CD4-positive, CD25-positive, alpha-beta regulatory T cell (primary cell): ENCODE measurements at places on chromosomes 5 and 9. TPM values are rescaled to one million over a fixed set of nuclear protein-coding genes. Genes with fewer than 3 reads are reported as not detected.

SLC6A7 gene
- not detected for polyA plus RNA-seq

LCN15 gene
- not detected for polyA plus RNA-seq

BRD9 gene
- polyA plus RNA-seq, result 11.4 TPM

NSG2 gene
- polyA plus RNA-seq, result not detected

MYORG gene
- 0.35 TPM for polyA plus RNA-seq

DNA sequence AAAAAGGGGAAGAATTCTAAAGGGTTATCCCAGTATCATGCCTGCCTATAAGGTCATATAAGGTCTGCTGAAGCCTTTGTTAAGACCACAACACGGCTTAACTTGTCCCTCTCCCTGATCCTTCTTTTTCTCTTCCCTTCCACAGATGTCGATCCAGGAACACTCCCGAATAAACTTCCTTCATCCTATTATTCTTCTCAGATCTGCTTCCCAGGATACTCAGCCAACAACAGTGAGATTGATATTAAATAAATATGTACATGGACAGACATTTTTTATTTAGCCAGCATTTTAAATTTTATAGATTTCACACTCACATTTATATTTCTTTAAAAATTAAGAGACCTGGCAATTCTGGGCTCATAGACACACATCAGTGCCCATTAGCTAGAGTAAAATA lies 44.1 kb downstream of the DPYSL3 start:
- no peaks in the 10 kb centered on the region for H3K36me3 ChIP-seq
- H3K27me3 ChIP-seq, result no peaks in the 10 kb centered on the region
- no peak for DNase-seq
- no peak overlapping the region for H3K27ac ChIP-seq

DNA sequence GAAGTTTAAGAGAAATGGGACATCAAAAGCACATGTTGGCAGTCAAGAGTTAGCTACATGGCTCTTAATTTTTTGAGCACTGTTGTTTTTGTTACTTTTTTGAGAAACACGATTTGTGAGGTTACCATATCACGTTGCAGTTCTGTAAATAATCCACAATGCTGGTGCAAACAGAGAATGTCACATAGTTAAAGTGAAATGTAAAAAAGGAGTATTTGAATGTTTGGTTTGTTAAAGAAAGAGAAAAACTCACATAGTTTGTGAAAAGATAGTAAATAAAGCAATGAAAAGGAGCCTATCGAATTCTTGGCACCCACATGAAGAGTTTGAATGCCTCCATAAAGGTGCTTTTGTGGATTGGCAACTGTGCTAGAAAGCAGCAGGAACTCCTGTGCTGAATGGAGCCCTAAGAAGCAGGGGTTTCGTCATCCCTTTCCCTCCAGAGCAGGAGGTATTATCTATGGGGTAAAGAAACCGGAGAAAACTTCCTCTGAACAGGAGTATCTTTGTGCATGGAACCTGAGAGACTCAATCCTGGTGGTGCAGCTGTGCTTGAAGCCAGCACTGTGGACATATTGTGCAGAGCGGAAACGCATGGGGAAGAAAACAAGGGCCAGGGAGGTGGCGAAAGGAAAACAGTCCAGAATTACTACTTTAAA lies 148.5 kb upstream of the OTULINL start:
- no peaks in the 10 kb centered on the region for H3K36me3 ChIP-seq
- no peaks in the 10 kb centered on the region for H3K4me1 ChIP-seq
- no peak overlapping the region for H3K27ac ChIP-seq
- H3K4me3 ChIP-seq, result no peak overlapping the region

DNA sequence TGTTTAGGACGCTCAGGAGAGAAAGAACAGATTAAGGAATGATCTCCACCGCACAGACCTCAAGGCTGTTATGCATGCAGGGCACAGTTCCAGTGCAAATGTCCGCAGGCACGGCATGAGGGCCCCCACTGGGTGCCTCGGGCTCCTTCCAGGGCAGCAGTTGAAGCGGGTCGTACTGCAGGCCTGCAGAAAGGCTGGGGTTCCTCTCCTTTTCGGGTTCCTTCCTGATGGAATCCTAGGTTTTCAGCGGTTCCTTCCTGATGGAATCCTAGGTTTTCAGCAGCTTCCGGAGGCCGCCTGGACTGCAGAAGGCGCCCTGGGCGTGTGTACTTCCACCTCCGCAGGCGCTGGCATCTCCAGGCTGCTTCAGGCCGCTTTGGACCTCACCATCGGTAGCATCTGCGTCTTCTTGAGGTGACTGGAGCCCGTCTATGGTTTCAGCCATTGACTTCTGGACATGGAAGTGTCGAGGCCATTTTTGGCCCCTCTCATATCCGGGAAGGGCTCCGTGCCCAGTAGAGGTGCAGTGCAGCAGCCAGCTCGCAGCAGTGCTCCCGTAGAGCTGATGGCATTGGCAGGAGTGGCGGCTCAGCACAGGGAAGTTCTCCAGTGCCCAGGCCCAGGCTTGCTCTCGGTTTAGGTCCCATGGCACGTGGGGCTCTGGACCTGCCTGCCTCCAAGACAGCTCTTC lies 5.6 kb upstream of the MGAT4B start:
- no peak overlapping the region for H3K4me3 ChIP-seq
- no peaks in the 10 kb centered on the region for H3K27me3 ChIP-seq
- H3K4me1 ChIP-seq, result peaks cover 13% of the 10 kb centered on the region
- no peak for DNase-seq
- no peak overlapping the region for H3K27ac ChIP-seq

GRCh38 chr5:5181650-5182324 lies 41.7 kb downstream of the ADAMTS16 start:
- H3K36me3 ChIP-seq, result no peaks in the 10 kb centered on the region
- H3K4me3 ChIP-seq, result no peak overlapping the region
- H3K27ac ChIP-seq, result no peak overlapping the region
- no peak for DNase-seq

- H3K4me3 ChIP-seq, result no peak overlapping the region
- H3K27me3 ChIP-seq, result peaks cover 4% of the 10 kb centered on the region
- H3K4me1 ChIP-seq, result no peaks in the 10 kb centered on the region
- H3K27ac ChIP-seq, result no peak overlapping the region
Measured at GRCh38 chr9:6096821-6097220, 81.4 kb upstream of the RANBP6 start.

DNA sequence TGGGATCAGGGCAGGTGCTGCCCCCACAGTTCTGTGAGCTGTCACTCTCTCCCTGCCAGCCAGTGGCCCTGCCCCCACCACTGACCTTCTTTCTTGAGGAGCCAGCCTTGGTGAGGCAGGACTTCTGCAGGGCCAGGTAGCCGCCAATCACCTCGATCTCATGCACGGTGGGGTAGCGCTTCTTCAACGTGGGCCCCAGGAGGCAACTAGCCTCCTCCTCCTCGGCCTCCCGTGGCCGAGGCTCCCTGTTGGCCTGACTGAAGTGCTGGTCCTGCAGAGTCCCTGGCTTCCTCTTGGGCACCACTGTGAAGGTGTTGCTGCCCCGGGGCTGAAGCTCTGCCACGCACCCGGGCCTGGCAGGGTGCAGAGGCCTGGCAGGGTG lies 1.6 kb downstream of the TPRN start:
- H3K4me1 ChIP-seq, result peaks cover 20% of the 10 kb centered on the region
- H3K36me3 ChIP-seq, result no peaks in the 10 kb centered on the region
- H3K4me3 ChIP-seq, result no peak overlapping the region
- no peaks in the 10 kb centered on the region for H3K27me3 ChIP-seq

DNA sequence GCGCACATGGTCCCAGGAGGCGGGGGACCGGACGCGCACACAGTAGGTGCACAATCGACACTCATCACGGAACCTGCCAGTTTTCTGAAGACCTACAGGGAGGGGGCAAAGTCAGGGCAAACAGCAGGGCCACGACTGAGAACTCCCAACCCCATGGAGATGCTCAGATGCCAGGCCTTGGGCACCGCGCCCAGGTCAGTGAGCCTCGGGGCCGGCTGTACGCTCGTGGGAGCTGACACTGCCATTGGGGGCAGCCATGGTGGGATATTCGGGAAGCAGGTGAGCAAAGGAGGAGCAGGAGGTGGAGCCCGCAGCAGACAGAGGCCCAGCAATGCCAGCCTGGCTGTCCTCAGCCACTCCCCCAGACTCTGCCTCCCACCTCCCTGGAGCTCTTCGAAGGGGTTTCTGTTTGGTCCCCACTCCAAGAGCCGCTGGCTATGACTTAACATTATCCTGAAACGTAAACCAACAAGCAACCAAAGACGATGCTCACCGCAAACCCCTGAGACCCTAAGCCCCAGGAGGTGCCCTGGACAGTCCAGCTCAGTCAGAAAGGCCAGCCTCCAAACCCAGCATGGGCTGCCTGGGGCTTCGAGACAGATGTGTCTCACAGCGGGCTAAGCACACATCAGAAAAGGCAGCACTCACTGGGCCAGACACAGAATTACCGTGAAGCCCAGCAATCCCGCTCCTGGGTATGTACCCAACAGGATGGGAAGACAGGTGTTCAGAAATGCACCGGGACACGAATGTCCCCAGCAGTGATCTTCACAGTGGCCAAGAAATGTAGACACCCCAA lies 78.4 kb downstream of the VAV2 start:
- no peak overlapping the region for H3K27ac ChIP-seq
- H3K36me3 ChIP-seq, result no peaks in the 10 kb centered on the region
- no peak overlapping the region for H3K4me3 ChIP-seq
- H3K4me1 ChIP-seq, result no peaks in the 10 kb centered on the region
- DNase-seq, result no peak

DNA sequence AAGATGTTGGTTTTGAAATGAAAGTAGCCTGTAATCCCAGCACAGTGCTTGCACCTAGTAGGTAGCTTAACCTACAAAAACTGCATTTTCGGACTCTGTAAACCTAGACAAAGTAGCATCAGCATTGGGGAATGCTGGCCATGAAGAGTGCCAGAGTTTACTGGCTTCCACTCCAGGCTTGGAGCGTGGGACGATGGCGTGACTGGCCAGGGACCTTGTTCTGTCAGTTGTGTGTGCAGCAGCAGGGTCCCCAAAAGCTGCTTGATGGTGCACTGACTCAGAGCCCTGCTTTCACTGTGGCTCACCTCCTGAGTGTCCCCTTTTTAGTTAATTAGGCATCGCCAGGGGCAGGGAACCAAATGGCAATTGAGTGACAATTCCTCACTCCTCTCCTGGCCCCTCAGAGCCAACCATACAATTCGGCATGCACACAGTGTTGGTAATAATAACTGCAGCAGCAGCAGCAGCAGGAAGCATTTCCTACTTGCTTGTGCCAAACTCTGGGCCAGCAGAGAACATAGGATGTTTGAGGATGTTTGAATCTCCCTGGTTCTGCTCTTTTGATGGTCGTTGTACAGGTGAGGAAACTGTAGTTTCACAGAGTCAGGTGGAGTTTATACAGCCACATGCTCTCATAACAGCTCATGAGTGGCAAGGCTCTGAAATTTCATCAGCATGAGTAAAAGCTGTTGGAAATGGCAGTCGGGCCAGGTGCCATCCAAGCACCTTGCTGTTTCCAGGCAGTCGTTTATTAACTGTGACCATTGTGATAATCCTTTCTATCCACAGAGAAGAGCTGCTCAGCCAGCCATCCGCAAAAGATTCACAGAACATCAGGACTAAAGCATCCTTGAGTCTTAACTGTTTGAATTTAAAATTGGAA lies 4.2 kb downstream of the UBE2QL1 start:
- H3K4me1 ChIP-seq, result no peaks in the 10 kb centered on the region
- no peak for DNase-seq
- H3K27ac ChIP-seq, result no peak overlapping the region
- no peak overlapping the region for H3K4me3 ChIP-seq
- no peaks in the 10 kb centered on the region for H3K36me3 ChIP-seq
- peaks cover 23% of the 10 kb centered on the region for H3K27me3 ChIP-seq

DNA sequence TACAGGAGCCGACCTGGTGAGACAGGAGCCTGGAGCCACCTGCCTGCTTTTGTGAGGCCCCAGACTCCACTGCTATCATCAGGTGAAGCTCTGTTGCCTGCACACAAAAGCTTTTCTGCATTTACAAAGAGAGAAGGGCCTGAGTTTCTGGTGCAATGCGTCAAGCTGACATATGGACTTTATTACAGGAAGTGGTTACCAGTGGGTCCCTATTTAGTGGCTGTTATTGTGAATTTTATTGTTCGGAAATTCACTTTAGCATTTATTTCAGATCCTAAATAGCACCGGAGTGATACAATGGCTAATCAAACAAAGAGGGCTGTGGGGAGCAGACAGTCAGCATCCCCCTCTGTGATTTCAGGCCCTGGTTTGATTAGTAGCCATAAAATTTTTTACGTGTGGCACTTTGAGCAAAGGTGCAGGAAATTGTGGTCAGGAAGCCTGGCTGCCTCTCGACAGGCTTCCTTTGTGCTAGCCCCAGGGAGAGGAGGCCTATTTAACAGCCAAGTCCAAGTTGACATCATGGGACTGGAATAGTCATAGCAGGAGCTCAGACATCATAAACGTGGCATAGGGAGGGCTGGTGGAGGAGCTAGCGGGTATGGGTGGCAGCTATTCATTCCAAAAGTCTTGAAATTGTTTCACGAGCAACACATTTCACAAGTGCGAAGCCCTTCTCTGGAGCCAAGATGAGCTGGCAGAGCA lies 8.4 kb downstream of the TGFBI start:
- H3K36me3 ChIP-seq, result no peaks in the 10 kb centered on the region
- DNase-seq, result peak; percentile 64

DNA sequence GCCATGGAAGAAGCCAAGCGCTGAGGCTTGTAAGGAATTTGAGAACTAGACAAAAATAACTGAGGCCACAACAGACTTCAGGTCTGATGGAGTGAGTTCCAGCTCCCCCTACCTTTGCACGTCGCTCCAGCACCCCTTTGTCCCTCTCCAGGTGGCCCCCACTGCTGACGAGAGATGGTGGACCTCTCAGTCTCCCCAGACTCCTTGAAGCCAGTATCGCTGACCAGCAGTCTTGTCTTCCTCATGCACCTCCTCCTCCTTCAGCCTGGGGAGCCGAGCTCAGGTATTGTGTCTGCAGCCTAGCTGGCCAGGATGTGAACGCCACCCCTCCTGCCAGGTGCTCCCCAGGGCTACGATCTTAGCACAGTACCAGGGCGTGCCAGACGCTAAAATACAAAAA lies 5.2 kb downstream of the BTNL9 start:
- no peaks in the 10 kb centered on the region for H3K4me1 ChIP-seq
- peaks cover 20% of the 10 kb centered on the region for H3K27me3 ChIP-seq
- H3K36me3 ChIP-seq, result no peaks in the 10 kb centered on the region

DNA sequence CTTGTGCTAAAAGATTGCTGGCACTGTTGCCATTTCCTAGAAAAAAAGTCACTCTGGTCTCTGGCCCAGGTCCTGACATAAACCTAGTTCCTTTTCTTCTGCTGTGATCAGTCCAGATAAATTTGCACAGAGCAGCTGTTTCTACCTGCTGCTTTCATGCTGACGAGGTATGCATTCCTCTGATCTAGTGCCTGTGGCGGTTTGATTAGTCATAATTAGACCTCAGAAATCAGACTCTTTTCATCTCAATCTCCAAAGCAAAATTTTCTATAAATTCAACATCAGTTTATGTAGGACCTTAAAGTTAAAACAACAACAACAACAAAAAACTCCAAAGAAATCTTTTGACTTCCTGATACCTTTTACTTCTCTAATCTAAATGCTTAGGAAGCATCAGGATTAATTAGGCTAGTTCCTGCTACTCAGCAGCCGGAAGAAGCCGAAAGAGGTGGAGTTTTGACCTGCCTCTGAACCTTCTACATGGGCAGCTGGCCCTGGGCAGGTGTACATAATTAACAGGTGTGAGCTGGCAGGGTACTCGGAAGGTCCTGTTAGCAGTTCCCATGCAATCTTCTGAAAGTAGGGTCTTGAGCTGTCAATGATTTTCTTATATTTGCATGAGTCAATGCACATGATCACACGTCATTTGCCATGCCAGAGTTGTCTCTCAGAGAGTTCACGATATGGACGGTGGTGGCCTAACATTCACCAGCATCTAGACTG lies 83.3 kb upstream of the CCDC112 start:
- peaks cover under 1% of the 10 kb centered on the region for H3K27me3 ChIP-seq
- H3K36me3 ChIP-seq, result no peaks in the 10 kb centered on the region
- no peak overlapping the region for H3K27ac ChIP-seq
- DNase-seq, result peak; percentile 73
- H3K4me1 ChIP-seq, result peaks cover 12% of the 10 kb centered on the region

- H3K27me3 ChIP-seq, result peaks cover 42% of the 10 kb centered on the region
- H3K4me1 ChIP-seq, result peaks cover 19% of the 10 kb centered on the region
- no peak overlapping the region for H3K27ac ChIP-seq
- DNase-seq, result peak; percentile 85
- peak overlapping the region; percentile 61 for H3K4me3 ChIP-seq
Measured at GRCh38 chr9:127388037-127388855, 8.7 kb upstream of the SLC2A8 start.
